ENCODE measurements at places on chromosomes 3 and 15. TPM values are rescaled to one million over a fixed set of nuclear protein-coding genes. Genes with fewer than 3 reads are reported as not detected.

MASP1 gene
- polyA plus RNA-seq, result not detected

SLC4A7 gene
- polyA plus RNA-seq, result 7.6 TPM

TLE3 gene
- 9.9 TPM for polyA plus RNA-seq

SNUPN gene
- polyA plus RNA-seq, result 20.1 TPM

BMF gene
- polyA plus RNA-seq, result 0.23 TPM

FBXO40 gene
- 0.05 TPM for polyA plus RNA-seq

RTP4 gene
- 4.4 TPM for polyA plus RNA-seq

ADAMTS7 gene
- not detected for polyA plus RNA-seq

TRIM42 gene
- polyA plus RNA-seq, result not detected

MFN1 gene
- 9.5 TPM for polyA plus RNA-seq

CFAP44 gene
- 0.22 TPM for polyA plus RNA-seq

TRPM1 gene
- polyA plus RNA-seq, result not detected

DNASE1L3 gene
- polyA plus RNA-seq, result not detected

GOLGA6D gene
- polyA plus RNA-seq, result not detected

GCNT3 gene
- not detected for polyA plus RNA-seq

HAPLN3 gene
- 19.2 TPM for polyA plus RNA-seq

ISL2 gene
- not detected for polyA plus RNA-seq

VPS33B gene
- 12.4 TPM for polyA plus RNA-seq

ARL6 gene
- polyA plus RNA-seq, result 2.7 TPM

TGM5 gene
- not detected for polyA plus RNA-seq

ZNF860 gene
- not detected for polyA plus RNA-seq

TRMT10C gene
- polyA plus RNA-seq, result 36.7 TPM

APEH gene
- polyA plus RNA-seq, result 131 TPM

NAALADL2 gene
- polyA plus RNA-seq, result 0.57 TPM

RASL12 gene
- polyA plus RNA-seq, result not detected

ACAA1 gene
- 64.8 TPM for polyA plus RNA-seq

ARHGAP11A gene
- 0.90 TPM for polyA plus RNA-seq

P2RY12 gene
- polyA plus RNA-seq, result not detected

PTPRG gene
- not detected for polyA plus RNA-seq

SHC4 gene
- not detected for polyA plus RNA-seq

CHST14 gene
- 0.74 TPM for polyA plus RNA-seq

ZNF620 gene
- polyA plus RNA-seq, result 4.0 TPM

SPTSSB gene
- polyA plus RNA-seq, result not detected

EHHADH gene
- 1.0 TPM for polyA plus RNA-seq

DENND6A gene
- polyA plus RNA-seq, result 24.2 TPM

SEMA3B gene
- polyA plus RNA-seq, result not detected

THRB gene
- polyA plus RNA-seq, result not detected

CNTN3 gene
- polyA plus RNA-seq, result not detected

C3orf20 gene
- 0.03 TPM for polyA plus RNA-seq

CISH gene
- polyA plus RNA-seq, result 16.3 TPM

TTC21A gene
- 0.94 TPM for polyA plus RNA-seq

PPP1R14D gene
- polyA plus RNA-seq, result not detected

RPL29 gene
- 1,693 TPM for polyA plus RNA-seq

RASGRF1 gene
- polyA plus RNA-seq, result not detected

IQCH gene
- 0.20 TPM for polyA plus RNA-seq

DNAH12 gene
- polyA plus RNA-seq, result not detected

TUSC7 gene
- polyA plus RNA-seq, result not detected

CAV3 gene
- not detected for polyA plus RNA-seq
